ENCODE measurements at places on chromosomes 12 and 14. TPM values are rescaled to one million over a fixed set of nuclear protein-coding genes. Genes with fewer than 3 reads are reported as not detected.

The FZD10 gene
- total RNA-seq, result not detected

- DNase-seq, result no peak
Measured at GRCh38 chr12:40168001-40168400, 56.8 kb upstream of the LRRK2 start.

The ASIC1 gene
- 4.9 TPM for total RNA-seq

GRCh38 chr14:78627114-78627513 is 456.9 kb downstream of the NRXN3 start:
- no peak for DNase-seq

DNA sequence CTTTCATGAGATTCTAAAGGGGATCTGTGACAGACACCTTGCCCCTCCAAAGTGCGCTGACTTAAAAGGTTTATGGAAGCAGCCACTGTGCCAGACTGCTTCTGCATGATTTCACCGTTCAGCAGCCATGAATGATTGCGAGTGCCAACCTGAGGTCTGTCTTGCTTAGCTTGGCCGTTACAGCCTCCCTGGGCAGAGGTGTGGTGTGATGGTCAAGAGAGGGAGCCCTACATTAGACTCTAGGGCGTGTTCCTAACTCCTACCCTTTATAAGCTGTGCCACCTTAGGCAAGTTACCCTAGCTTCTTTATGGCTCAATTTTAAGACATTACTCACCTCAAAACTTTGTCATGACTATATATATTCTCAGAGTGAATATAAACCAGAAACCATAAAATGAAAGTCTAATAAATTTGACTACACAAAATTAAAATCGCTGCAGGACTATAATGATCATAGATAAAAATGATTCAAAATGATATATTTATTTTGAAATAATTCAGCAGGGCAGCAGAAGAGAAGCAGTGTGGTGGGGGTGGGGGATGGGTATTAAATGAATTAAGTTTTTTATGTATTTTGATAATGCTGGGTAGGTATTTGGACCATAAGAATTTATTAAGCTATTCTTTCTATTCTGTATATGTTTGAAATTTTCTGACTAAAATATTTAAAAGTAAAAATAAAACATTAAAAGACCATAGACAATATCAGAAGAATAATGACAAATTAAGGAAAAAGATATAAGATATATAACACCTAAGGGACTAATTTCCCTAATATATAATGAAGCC is 47.7 kb upstream of the MBIP start:
- DNase-seq, result no peak

The TPPP2 gene
- total RNA-seq, result not detected

- DNase-seq, result no peak
Measured at GRCh38 chr12:82942991-82943401, 256.3 kb downstream of the TMTC2 start.

GRCh38 chr12:39062266-39062996 is 157.0 kb upstream of the CPNE8 start:
- no peak for DNase-seq

- no peak for DNase-seq
Measured at GRCh38 chr14:49931523-49931922, 38.6 kb downstream of the ARF6 start.

The BHLHE41 gene
- total RNA-seq, result 9.2 TPM

- DNase-seq, result no peak
Measured at GRCh38 chr12:50452795-50453194, 52.0 kb upstream of the DIP2B start.

GRCh38 chr12:9851927-9852326 is 17.2 kb downstream of the CLEC2B start:
- no peak for DNase-seq

The PTCSC3 gene
- not detected for total RNA-seq

- DNase-seq, result peak; percentile 59
Measured at GRCh38 chr14:85296456-85297210, 233.3 kb upstream of the FLRT2 start.

DNA sequence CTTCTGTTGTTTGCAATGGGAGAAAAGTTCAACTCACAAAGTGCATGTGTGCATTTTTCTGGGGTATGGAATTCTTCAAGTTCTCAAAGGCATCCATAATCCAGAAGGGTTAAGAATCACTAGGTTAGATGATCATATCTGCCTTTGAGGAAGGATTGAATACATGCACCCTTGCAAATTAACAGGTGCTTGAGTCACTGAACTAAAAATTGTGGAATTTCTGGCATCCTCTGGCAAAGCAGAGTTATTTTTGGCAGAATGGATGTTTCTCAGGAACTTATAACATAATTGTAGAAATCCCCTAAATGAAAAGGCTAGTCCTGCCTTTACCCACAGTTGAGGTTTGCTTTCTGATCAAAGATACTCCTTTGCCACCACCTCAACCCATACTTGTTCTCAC is 136.5 kb upstream of the DYRK2 start:
- DNase-seq, result peak; percentile 70

DNA sequence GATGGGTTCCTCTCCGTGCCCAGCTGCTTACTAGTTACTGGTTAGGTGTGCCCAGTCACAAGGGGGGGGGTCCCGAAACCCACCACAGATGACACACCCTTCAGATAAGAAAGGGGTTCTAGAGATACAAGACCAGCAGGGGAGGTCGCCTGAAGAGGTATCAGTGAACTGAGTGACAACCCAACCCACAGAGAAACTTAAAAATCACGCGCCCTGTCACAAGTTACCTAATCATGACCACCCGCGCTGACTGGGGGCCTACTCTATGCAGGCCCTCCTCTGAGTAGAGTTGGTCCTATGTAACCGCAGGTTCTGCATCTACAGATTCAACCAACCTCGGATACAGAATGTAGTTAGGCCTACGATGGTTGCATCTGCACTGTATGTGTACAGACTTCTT is 210.3 kb upstream of the SFSWAP start:
- DNase-seq, result no peak

- no peak for DNase-seq
Measured at GRCh38 chr14:103503296-103503695, 19.3 kb downstream of the CKB start.

Measured in fibroblast of the aortic adventitia (primary cell).